ENCODE measurements at places on chromosomes 4 and X.

DNA sequence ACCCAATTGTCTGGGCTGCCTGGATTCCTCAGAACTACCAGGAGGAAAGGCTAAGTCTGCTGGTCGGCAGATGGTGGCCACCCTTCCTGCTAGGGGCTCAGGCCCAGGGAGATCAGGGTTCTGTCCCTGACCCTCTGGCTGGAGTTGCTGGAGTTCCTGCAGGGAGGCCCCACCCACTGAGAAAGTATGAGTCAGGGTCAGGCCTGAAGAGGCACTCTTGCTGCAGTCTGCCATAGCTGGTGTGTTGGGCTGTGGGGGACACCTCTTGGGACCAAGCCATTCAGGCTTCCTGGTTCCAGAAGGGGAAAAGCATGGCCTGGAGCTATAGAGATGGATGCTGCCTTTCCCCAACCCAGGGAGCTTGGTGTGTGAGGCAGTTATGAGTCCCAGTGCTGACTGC, 40.4 kb upstream of the PCDH18 start:
- DNase-seq = no peak

- no peak for DNase-seq
Measured at GRCh38 chr4:65580551-65580950, 89.7 kb downstream of the EPHA5 start.

DNA sequence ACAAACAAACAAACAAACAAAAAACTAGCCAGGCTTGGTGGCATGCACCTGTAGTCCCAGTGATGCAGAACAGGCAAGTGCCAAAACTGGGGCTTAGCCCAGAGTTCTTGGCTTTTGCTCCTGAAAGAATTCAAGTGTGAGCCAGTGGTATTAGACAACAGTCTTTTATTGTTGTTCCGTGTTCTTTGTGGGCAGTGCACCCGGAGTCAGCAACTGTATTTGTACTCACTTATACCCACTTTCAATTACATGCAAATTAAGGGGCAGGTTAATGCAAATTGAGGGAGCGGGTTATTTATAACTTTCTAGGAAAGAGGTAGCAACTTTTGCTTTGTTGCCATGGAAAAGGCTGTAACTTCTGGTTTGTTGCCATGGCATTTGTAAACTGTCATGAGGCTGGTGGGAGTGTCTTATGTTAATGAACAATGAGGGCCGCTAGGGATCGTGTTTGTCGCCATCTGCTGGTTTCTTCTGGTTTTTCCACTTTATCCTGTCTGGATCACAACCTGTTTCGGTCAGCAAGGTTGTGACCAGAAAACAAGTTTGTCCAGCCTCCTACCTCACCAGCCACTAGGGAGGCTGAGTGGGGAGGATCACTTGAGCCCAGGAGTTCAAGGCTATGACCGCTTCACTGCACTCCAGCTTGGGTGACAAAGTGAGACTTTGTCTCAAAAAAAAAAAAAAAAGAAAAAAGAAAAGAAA, 88.8 kb upstream of the ESX1 start:
- DNase-seq = peak; percentile 20

- no peak for DNase-seq
Measured at GRCh38 chr4:155889031-155889793, 14.3 kb upstream of the TDO2 start.

GRCh38 chr4:147793569-147794313, 61.9 kb downstream of the ARHGAP10 start:
- DNase-seq = no peak

DNA sequence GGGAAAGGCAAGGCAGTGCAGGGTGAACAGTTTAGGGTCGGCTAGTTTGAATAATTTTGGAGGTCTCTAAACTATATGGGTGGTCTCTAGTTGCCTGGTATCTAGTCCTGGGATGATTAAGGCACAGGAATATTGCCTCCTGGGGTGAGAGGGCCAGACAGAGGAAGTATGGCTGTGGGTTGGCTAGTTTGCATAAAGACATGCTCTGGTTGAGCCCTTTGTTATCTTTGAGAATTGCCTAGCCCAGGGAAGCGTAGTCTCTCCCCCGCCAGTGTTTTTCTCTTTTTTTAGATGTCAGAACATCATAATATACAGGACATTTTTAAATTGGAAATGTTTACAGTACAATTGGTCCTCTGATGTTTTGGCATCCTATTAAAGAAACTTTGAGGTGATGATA, 163.5 kb downstream of the PWWP3B start:
- no peak for DNase-seq

DNA sequence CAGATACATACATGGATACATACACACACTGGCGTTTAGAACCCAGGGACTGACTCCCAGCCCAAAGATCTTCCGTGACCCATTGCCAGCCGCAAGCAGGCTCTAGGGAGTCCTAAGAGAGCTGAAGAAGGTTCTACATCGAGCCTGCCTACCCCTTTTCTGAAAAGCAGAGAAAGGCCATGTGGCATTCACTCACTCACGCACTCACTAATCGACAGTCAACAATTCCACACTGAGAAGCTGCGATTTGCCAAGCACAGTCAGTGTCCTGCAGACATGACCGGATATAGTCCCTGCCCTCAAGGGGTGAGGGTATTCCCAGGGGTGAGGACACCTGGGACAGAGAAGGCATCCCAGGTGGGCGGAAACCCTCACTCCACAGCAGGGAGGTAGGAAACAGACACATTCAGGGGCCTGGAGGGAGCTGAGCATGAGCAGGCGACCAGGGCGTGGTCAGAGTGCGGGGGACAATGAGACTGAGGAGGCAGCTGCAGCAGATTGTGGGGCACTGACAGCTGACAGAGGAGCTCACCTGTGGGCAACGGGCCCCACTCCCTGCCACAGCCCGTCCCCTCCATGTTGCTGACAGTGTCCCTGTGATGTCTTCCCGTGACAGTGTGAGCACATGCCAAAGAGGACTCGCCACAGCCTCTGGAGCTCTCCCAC, 13.2 kb upstream of the MAN2B2 start:
- DNase-seq = no peak

DNA sequence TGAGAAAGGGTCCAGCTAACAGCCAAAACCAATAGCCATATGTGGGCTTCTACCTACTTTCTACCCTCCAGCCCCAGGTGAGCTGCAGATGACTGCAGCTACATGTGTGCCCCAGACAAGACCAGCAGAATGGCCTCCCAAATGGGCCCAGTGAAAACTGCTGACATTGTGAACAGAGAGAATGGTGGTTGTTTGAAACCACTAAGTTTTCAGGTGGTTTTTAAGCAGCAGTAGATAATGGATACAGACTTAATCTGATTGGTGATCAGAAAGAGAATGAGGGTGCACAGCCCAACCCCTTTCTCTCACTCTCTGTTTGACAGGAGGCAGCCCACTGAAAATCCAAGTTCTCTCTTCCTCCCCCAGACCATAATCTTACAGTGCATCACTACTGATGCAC, 42.5 kb upstream of the BBS12 start:
- no peak for DNase-seq

DNA sequence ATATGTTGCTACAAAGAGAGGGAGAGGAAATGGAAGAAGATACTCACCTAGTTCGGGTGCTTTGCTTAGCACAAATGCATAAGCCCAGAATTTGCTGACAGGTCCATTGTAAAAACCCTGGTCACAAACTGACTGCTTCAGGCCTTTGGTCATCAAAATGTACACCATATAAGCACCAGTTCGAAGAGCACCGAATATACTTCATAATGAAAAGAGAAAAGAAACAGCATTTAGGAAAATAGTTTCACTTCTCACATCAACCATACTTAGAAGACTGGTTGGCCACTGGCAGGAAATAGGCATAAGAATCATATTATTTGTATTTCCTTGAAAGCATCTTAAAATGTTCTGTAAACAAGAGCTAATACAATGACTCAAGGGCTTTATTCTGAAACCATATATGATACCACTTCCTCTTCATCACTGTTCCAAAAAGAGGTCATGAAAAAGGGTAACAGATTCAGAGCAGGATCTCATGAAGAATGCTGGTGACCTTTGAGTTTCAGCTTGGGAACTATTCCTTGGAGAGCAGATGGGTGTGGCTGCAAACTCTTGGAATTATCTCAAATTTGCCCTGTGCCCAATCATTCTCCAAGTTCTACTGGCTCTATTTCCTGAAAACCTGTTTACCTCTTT, 138.7 kb downstream of the ELOVL6 start:
- no peak for DNase-seq

DNA sequence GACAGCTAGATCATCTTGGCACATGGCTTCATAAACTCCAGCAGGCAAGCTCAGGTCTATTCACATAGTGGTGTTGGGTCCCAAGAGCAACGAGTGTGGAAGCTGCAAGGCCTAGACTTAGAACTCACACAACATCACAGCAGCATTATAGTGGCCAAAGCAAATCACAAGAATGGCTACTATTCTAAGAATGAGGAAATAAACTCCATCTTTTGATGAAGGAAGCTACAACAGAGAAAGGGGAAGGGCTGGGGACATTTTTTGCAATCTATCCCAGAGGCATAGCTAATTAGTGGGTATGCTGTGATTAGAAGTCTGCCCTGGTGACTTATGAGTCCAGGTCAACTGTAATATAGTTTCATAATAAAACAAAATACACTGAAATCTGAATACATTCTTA, 42.9 kb upstream of the TAB3 start:
- no peak for DNase-seq

GRCh38 chrX:133444952-133445831, 29.9 kb upstream of the GPC4 start:
- DNase-seq = no peak

GRCh38 chr4:76590798-76591281, 155.8 kb downstream of the SHROOM3 start:
- no peak for DNase-seq
